ENCODE measurements at places on chromosomes 6 and 20.

GRCh38 chr6:46323966-46324622, 153.3 kb upstream of the ENPP5 start:
- no peak for DNase-seq

GRCh38 chr6:43942011-43942442, 172.0 kb downstream of the VEGFA start:
- DNase-seq, result no peak

GRCh38 chr20:51486197-51487005, 56.1 kb downstream of the NFATC2 start:
- no peak for DNase-seq

- DNase-seq, result no peak
Observed at GRCh38 chr6:142940487-142940886, 4.5 kb downstream of the HIVEP2 start.

DNA sequence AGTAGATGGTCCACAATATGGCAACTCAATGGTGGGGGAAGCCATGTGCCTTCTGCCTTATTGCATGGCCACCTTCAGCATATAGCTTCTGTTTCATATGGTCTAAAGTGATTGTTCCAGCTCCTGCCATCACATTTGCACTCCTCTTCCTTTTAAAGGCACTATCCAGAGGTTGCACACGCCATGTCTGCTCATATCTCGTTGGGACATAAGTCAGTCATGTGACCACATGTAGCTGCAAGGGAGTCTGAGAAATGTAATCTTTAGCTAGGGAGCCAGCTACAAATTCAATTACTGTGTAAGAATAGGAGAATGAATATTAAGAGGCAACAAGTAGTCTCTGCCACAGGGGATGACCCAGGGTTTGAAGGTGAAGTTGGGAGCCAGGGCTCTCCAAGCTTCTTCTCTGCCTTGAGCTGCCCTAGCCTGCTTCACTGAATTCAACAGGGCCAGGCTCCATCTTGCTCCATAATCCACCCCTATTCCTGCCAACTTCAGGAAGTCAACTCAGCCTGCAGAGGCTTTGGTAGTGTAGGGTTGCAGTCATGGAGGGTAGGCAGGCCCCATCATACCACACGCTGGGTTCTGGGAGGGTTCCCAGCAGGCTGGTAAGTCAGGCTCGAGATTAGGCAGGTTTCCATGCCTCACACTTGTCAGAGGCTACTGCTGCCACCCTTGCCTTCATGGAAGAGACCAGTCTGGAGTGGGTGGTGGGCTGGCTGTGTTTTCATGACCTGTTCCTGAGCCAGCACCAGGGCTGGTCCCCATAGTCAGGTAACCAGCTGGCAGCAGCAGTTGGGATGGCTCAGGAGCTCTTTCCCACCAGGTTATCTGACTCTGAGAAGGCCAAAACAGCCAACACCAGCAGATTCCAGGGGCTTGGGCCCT, 56.7 kb upstream of the SAYSD1 start:
- no peak for DNase-seq

GRCh38 chr6:43702534-43703440, 15.2 kb upstream of the MRPS18A start:
- no peak for DNase-seq
